Smooth muscle cell of the pulmonary artery (primary cell): ENCODE measurements at places on chromosomes 1 and 21. TPM values are rescaled to one million over a fixed set of nuclear protein-coding genes. Genes with fewer than 3 reads are reported as not detected.

The CELA2A gene
- 0.20 TPM in 1 of 2 replicates, not detected in the other for total RNA-seq

The SPRR2E gene
- total RNA-seq: not detected in 2 replicates

The MAP3K7CL gene
- 17.3 and 43.7 TPM in 2 replicates for total RNA-seq

The TMPRSS3 gene
- not detected in 2 replicates for total RNA-seq
